ENCODE measurements at places on chromosomes 12 and 14.
A peak's percentile ranks its signal among the peaks of the same experiment; 100 is the strongest.

DNA sequence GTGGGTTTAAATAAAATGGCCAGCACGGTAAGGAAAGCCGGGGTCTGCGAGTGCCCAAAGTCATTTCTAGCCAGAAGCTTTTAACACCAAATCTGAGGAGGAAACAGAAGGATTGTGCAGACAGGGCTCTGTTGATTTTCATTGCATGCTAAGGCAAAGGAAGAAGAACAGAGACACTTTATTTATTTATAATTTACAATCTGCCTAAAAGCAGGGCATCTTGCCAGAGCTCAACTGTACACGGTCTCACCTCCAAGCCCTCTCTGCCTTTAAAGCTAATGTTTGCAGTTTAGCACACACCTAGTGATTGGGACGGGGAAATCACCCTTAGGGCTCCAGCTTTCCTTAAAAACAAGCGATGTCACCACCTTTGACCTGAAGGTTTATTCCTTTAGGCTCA lies 4.0 kb downstream of the KCNA5 start:
- DNase-seq = no peak

DNA sequence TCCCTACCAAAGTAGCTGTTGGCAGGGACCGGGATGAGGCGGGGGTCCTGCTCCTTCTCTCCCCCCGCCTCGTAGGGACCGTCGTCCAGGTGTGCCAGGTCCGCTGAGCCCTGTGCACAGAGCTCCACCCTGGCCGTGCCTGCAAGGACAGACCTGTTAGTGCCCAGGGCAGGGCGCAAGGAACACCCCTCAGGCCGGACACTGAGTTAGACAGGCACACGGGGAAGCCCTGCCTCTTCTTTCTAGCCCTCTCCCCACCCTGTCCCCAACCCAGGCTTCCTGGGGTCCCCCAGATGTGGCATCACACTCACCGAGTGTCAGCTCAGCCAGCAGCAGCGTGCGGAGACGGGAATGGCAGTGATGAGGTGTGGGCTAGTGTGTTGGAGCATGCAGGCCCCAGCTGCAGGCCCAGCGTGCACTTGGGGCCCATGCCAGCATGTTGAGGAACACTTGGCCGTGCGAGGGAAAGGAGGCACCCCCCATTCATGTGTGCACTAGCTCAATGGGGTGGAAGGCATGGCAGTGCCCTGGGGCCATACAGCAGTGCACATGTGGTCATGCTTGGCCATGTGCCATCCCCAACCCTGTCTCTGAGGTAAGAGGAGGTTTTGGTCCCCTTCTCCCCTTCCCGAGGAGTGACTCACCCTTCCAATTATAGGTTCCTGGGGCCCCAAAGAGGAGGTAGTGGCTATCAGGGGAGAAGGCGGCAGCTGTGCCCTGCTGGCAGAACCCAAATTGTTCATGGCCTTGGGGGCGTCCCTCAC lies 7.3 kb downstream of the ITGA7 start:
- no peak for DNase-seq

GRCh38 chr12:104974626-104975290 lies 11.4 kb upstream of the NOPCHAP1 start:
- no peak for DNase-seq

GRCh38 chr14:61752626-61753025 lies 9.6 kb upstream of the SNAPC1 start:
- DNase-seq = no peak

GRCh38 chr14:57493467-57494181 lies at the start of gene CCDC198:
Gene CCDC198 (minus strand): TSS chr14:57493857. CDS start chr14:57493715, 142 bp downstream.
- DNase-seq = no peak

DNA sequence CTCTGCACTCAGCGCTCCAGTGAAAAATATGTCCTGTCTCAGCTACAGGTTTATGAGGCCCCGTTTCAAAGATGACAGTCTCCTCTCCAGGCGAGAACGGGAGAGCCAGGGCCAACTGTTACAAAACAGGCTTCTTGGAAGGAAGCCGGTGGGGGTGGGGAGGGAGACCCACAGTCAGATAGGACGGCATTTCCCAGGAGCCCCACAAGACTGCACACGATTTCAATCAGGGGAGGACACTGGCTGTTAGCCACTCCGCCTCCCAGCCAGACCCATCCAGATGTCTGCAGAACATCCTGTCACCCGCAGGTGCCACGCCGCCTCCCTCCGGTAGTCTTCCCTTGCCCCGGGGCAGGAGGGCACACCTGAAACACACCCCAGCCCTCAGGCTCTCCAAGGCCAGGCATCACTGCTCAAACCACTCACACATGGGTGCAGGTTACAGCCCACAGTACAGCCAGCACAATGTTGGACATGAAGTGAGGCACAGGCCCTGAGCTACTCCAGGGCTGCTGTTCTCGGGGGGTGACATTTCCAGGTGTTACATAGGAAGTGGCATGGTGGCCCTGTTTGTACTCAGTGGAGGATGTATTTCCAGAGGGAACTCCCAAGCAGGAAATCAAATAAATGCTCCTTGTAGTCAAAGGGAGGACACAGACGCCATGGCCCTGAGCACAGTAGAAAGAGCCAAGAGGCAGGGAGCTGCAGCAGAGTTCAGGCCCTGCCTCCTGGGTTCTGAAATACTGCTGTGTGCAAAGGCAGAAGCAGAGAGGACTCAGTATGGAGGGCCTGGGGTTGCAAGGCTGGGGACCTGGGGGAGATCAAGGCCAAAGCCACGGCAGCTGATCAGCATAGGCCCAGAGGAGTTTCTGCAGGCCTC lies 138.1 kb downstream of the BCL11B start:
- no peak for DNase-seq

- DNase-seq = no peak
These were observed 43.7 kb downstream of the PPP1R13B start for GRCh38 chr14:103803661-103804060.

- no peak for DNase-seq
These were observed 342.4 kb upstream of the FLRT2 start for GRCh38 chr14:85187521-85187920.

DNA sequence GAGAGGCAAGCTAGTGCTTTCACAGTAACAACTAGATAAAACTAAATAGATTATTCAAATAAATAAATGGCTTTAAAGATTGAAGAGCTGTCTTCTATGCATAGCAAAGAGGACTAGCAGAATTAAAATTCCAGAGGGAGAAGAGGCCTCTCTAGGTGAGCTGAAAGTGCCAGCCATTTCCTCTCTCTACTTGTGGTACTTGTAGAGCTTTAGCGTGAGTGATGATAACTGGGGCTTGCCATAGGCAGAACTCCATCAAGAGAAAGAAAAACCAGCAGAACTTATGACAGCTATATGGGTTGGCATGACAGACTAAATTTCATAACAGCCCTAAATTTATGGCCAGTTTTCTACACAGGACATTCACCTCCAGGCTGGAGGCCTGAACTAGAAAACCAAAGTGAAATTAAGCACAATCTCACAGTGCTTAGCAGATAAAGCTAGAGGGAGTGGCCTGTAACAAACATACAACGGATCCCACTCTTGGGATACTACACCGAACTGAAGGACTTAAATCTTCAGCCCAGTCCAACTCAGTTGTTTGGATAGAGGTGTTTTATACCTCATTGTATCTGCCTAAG lies 11.0 kb downstream of the SPTLC2 start:
- DNase-seq = no peak

GRCh38 chr14:63840981-63841380 lies 11.8 kb upstream of the SYNE2 start:
- peak; percentile 63 for DNase-seq

DNA sequence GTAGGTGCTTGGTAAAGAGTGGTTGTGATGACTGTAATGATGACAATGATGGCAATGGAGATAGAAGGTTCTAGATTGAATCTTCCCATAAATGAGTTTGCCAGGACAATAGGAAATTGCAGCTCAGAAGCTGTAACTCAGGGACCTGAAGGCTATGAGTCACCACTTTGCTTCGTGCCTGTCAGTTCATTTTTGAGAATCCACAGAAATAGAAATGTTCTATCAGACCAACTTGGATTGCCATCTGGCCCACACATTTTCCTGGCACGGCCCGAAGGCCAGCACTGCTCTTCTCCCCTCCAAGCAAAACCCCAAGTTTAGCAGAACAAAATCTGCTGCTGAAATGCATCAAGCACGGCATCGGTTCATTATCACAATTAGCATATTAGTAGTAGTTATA lies 1127.0 kb downstream of the BCL11B start:
- DNase-seq = no peak

GRCh38 chr14:65550779-65551643 lies 138.5 kb downstream of the FUT8 start:
- no peak for DNase-seq

DNA sequence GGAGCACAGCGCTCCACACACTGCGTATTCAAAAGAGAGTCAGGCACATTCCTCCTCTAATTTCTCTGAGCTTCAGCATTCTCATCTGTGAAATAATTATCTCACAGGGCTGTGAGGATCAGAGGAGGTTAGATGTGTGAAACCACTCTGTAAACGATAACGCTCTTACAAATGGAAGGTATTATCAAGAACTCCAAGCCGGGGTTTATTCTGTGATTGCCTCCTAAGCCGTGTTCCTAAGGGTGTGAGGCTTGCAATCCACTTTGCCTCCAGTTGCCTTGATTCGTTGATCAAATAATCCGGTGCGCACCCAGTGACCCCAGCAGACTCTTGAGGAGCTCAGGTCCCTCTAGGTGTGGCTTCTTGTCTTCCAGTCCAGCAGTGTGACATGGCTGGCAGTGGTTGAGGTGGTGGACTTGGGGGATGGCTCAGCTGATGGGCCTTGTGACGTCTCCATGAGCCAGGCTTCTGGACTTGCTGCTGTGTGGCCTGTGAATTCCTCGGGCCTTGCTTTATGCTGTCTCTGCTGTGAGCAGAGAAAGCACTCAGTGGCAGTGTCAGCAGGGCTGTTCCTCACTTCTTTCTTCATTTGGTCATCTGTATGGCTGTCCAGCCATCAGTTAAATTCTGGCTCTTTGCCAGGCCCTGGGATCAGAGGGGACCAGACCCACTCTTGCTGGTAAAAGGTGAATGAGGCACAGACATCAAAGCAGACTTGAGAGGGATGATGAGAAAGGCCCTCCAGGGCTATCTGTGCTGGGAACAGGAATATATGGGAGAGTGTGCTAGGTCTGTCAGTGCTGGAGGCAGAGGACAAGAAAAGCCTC lies 71.0 kb downstream of the SLC25A47 start:
- DNase-seq = peak; percentile 84
